ENCODE measurements at places on chromosomes 3 and 15. TPM values are rescaled to one million over a fixed set of nuclear protein-coding genes. Genes with fewer than 3 reads are reported as not detected.

The BFSP2 gene
- not detected for total RNA-seq

The DAZL gene
- total RNA-seq: not detected

The MINAR1 gene
- 0.34 TPM for total RNA-seq

The PRR23E gene
- total RNA-seq: not detected

The MYL3 gene
- total RNA-seq: 13.8 TPM

GRCh38 chr3:177300039-177300833, 103.0 kb upstream of the TBL1XR1 start:
- H3K4me1 ChIP-seq: peaks cover 30% of the 10 kb centered on the region
- H3K4me3 ChIP-seq: peak overlapping the region; percentile 34
- no peaks in the 10 kb centered on the region for H3K27me3 ChIP-seq
- peak; percentile 95 for DNase-seq

GRCh38 chr15:36878684-36879262, 221.6 kb downstream of the MEIS2 start:
- no peak overlapping the region for H3K4me3 ChIP-seq
- H3K27ac ChIP-seq: no peak overlapping the region
- H3K36me3 ChIP-seq: no peaks in the 10 kb centered on the region
- no peak for DNase-seq
- peaks cover 4% of the 10 kb centered on the region for H3K4me1 ChIP-seq

- H3K4me3 ChIP-seq: no peak overlapping the region
- no peaks in the 10 kb centered on the region for H3K4me1 ChIP-seq
- H3K27ac ChIP-seq: no peak overlapping the region
- H3K27me3 ChIP-seq: no peaks in the 10 kb centered on the region
- DNase-seq: no peak
- no peaks in the 10 kb centered on the region for H3K36me3 ChIP-seq
Observed at GRCh38 chr3:50372349-50372748, 13.0 kb upstream of the TMEM115 start.

GRCh38 chr3:30996467-30996866, 102.0 kb upstream of the GADL1 start:
- DNase-seq: no peak
- no peaks in the 10 kb centered on the region for H3K36me3 ChIP-seq
- no peaks in the 10 kb centered on the region for H3K4me1 ChIP-seq
- H3K27me3 ChIP-seq: no peaks in the 10 kb centered on the region
- no peak overlapping the region for H3K27ac ChIP-seq
- no peak overlapping the region for H3K4me3 ChIP-seq

DNA sequence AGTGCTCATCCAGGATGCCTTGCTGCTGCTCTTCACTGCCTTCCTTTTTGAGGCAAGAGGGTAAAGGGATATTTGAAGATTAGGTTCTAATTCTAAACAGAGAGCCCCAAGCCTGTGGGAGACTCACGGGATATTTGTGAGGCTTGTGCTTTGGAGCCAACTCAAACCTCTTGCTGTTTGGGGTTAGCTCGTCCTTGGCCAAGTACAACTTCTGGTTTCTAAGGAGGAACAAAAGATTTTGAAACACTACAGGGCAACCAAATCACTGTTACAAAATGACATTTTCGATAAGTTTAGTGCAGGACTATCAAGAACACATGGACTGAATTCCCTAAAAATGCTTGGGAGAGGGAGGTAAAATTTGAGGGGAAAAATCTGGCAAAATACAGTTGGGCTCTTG, 190.2 kb downstream of the RORA start:
- no peaks in the 10 kb centered on the region for H3K4me1 ChIP-seq
- H3K36me3 ChIP-seq: no peaks in the 10 kb centered on the region
- H3K4me3 ChIP-seq: no peak overlapping the region
- DNase-seq: no peak

DNA sequence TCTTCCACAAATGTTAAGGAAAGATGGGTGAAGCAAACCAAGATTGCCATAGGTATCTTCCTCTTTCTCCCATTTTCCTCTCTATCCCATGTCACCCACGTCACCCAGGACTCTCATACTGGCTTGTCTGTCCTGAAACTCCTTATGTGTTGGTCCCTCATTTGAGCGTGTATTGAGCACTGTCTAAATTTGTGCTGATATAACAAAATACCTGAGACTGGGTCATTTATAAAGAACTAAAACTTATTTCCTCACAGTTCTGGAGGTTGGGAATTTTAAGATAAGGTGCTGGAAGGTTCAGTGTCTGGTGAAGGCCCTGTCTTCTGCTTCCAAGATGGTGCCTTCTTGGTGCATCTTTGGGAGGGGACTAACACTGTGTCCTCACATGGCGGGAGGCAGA, 186.9 kb upstream of the SLC24A5 start:
- H3K27ac ChIP-seq: no peak overlapping the region
- H3K4me3 ChIP-seq: no peak overlapping the region
- DNase-seq: no peak
- no peaks in the 10 kb centered on the region for H3K4me1 ChIP-seq
- H3K36me3 ChIP-seq: no peaks in the 10 kb centered on the region

DNA sequence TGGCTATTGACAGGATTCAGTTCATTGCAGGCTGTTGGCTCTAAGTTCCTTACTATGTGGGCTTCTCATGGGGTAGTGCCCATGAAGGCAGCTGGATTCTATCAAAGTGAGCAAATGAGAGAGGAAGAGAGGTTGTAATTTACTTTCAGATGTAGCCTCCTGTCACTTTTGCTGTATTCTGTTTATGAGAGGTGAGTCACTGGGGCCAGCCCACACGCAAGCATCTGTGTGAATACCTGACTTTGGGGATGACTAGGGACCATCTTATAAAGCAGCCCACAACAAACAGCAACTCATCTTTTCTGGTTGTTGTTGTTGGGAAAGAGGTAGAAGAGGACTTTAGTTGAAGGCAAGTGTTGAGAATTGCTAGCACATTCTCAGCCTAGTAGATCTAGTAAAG, 506.3 kb upstream of the GRM7 start:
- no peak for DNase-seq
- H3K4me1 ChIP-seq: no peaks in the 10 kb centered on the region
- H3K27ac ChIP-seq: no peak overlapping the region
- H3K36me3 ChIP-seq: no peaks in the 10 kb centered on the region
- no peak overlapping the region for H3K4me3 ChIP-seq
- no peaks in the 10 kb centered on the region for H3K27me3 ChIP-seq

GRCh38 chr3:55691141-55691540, 204.0 kb upstream of the WNT5A start:
- no peaks in the 10 kb centered on the region for H3K27me3 ChIP-seq
- no peak overlapping the region for H3K27ac ChIP-seq
- H3K4me3 ChIP-seq: no peak overlapping the region
- DNase-seq: no peak
- no peaks in the 10 kb centered on the region for H3K4me1 ChIP-seq

Measured in Caco-2 (cell line).